ENCODE measurements at places on chromosomes 13 and 19.
A peak's percentile ranks its signal among the peaks of the same experiment; 100 is the strongest.

GRCh38 chr13:59474696-59475095 is 689.0 kb downstream of the DIAPH3 start:
- DNase-seq: no peak

DNA sequence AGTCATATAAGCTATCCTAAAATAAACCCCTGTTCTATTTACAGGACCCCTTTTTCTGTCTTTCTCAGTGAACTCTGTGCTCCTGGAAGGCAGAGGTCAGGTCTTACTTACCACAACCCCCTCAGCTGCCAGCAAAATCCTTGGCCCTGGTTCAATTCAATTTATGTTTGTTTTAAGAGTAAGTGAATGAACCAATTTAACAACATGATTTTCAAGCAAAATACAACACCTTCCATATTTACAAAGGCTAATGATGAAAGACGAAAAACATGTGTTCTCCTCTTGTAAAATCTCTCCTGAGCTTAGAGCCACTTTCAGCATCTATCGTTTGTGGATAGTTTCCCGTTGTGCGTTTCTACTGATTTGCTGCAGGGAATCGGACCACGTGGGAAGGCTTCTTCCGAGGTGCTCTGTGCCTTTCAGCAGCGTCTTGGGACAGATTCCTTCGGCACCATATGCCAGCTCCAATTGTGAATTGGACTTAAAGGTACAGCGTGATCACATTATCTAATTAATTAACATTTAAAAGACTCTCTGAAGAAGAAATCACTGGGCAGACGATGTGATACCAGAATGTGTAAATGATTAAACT is 411.7 kb downstream of the IRS2 start:
- no peak for DNase-seq

GRCh38 chr13:41995946-41996345 is 35.0 kb upstream of the VWA8 start:
- DNase-seq: no peak

- peak; percentile 15 for DNase-seq
Measured at GRCh38 chr13:99980824-99981734, 505 bp upstream of the ZIC2 start.

DNA sequence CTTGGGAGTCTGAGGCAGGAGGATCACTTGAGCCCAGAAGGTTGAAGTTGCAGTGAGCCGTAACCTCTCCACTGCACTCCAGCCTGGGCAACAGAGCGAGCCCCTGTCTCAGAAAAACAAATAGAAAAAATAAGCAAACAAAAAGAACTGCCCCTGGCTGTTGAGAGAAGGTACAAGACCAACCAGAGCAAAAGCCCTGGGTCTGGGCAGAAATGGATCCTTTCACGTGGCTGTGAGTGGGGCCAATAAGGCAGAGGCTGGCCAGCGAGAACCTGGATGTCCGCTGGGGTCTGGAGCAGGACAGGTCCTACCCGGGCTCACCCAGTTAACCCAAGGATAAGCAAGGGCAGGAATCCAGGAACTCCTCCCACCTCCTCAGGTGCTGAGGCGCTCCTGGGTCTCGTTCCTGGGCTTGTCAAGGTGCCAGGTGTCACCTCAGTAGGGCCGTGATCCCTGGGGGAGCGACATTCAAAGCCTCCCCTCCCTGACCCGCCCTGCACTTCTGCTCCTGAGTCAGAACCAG is 4.7 kb upstream of the SLC5A5 start:
- no peak for DNase-seq

- no peak for DNase-seq
Measured at GRCh38 chr19:20664901-20665781, 3.8 kb upstream of the ZNF626 start.

GRCh38 chr19:34172661-34173192 is 423 bp downstream of the LSM14A start:
- no peak for DNase-seq

DNA sequence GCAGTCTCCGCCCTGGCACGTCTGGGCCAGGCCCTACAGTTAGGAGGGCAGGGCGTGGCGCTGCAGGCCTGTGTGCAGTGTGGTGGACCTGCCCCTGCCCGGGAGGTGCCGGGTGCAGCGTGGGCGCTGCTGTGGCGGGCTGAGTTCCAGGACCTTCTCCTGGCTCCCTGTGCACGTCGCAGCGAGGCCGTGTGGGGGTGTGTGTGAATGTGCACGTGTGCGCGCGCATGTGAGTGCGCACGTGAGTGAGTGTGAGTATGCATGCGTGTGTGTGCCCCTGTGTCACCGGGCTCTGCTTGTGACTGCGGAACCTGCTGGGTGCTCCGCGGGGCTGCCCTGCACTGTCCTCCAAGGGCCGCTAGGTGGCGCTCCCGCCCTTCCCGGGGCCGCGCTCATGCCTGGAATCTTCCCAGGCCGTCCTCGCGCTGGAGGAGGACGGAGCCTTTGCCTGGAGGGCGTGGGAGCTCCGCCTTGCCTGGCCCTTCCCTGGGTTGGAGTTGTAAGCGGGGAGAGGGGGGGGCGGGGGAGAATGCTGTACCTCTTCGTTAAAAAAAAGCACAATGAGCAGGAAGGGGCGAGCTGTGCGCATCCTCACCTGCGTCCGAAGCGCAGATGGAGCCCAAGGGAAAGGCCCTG is 79.3 kb downstream of the KDM4B start:
- DNase-seq: peak; percentile 64

DNA sequence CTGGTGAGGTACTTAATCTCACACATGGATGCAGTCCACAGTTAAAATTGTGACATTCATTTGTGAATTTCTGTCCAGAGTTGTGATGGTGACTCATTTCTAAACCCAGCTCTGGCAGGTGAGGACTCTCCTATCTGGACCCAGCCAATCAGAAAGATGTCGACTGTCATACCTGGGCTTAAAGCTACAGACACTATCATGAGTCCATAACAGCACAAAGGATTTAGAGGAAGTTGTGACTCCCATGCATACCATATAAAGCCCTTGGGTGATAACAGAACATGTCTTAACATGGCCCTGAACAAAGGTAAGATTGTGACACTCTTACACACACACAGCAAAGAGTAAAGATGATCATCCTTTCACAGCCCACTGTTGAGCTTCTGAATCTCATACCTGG is 59.7 kb upstream of the ZNF724 start:
- DNase-seq: no peak

DNA sequence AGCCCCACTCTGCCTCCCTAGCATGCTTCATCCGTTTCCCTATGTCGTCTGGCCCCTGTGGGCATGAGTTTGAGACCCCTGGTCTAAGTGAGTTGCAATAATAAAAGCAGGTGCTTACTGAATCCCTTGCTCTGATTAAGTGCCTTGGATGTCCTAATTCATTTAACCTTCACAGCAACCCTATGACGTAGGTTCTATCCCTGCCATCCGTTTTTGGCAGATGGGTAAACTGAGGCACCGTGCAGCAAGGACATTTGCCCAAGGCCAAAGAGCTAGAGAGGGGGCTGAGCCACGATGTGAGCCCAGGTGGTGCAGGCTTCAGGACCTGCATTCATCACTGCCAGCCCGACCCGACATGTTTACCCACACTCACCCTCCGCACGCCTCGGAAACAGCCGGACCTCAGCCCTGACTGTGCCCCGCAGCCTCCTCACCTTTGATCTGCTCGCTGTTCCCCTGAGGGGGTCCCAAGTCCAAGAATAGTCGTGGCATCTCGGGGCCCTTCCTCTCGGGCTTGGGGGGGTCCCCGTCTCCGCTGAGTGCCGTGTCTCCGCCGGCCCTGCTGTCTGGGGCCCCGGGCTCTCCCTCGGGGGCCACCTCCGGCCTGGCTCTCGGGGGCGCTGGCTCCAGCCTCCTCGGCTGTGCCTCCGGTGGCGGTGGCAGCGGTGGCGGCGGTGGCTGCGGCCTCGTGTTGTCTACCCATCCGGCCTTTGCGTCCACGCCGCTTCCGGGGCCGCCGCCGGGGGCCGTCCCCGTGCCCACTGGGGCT is 14.5 kb downstream of the LMTK3 start:
- DNase-seq: no peak

GRCh38 chr19:50039968-50040367 is 14.2 kb downstream of the ZNF473 start:
- no peak for DNase-seq

GRCh38 chr13:44413095-44413494 is 39.5 kb downstream of the SERP2 start:
- DNase-seq: no peak

DNA sequence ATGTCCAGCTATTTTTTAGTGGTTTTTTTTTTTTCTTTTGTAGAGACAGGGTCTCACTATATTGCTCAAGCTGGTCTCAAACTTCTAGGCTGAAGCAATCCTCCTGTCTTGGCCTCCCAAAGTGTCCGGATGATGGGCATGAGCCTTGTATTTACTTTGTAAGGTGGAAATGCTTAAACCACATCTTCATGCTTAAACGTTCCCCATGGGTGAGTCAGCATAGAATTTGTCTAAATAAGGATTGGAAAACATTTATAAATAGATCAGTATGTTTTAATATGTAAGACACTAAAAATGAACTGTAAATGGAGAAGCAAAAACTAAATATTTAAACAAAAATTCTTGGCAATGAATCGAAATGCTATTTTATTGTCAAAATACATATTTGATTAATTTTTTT is 698.0 kb downstream of the PCDH9 start:
- no peak for DNase-seq

- no peak for DNase-seq
Measured at GRCh38 chr13:58933475-58933874, 1230.3 kb downstream of the DIAPH3 start.

DNA sequence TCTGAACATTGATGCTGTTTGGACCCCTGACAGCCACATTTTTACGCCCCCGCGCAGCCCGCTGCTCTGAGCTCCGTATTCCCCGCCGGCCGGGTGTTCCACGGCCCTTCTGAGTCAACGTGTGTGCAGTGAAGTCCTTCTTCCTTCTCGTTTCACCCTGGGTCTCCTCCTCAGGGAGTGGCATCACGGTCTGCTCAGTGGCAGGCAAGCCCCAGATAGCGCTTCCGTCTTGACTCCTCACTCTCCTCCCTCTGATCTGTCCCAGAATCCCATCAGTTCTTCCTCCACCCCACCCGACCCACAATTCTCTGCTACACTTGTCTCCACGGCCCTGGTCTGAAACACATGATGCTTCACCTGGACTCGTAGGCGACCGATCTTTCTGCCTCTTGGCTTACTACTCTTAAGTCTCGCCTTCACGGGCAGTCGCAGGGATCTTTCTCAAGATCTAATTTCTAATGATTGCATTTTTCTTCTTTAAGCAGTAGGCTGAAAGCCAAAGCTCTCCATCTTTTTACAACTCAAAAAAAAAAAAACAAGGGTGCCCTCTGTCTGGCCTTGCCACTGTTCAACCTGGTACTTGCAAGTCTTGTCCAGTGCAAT is 33.9 kb downstream of the CCNE1 start:
- no peak for DNase-seq

DNA sequence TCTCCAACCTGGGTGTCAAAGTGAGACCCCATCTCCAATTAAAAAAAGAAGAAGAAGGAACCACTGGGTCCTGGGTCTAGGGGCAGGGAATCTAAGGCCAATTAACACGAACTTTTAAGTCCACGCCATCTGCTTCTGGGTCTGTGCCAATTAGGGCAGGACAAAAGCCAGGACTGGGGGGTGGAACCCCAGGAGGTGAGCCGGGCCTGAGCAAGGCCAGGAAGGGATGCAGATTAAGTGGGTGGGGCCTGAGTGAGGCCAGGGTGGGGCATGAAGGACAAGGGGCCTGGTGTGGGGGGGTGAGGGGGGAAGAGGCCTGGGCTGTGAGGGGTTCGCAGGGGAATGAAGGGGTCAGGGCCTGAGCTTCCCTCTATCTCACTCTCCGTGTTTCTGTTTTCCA is 26.3 kb upstream of the ZNF83 start:
- DNase-seq: no peak

GRCh38 chr13:90403330-90404082 is 944.0 kb upstream of the MIR17HG start:
- DNase-seq: no peak

DNA sequence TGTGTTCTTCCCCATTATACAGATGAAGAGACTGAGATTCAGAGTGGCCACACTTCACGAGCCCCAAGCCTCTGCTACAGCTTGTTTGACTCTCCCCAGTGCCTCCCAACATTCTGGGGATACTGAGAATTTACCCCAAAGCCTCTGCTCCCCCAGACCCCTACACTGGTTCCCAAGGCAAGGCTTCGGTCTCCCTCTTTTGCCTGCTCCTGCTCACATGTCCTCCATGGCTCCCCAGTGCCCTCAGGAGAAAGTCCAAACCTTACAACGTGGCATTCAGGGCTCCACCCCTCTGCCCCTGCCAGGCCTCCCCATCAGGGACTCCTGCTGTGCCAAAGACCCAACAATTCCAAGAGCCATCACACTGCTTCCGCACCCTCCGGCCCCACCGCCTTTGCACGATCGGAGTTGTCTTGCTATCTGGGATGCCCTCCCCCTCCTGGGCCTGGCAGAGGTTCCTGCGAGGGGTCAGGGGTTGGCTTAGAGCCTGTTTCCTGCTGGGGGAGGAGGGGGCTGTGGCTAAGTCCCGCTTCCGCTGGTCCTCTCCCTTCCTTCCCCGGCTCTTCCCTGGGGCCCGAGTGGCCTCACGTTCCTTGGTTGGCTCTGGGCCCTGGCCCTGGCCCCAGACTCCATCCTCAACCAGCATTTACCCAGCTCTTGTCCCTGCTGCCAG is 15.4 kb downstream of the GTPBP3 start:
- no peak for DNase-seq

DNA sequence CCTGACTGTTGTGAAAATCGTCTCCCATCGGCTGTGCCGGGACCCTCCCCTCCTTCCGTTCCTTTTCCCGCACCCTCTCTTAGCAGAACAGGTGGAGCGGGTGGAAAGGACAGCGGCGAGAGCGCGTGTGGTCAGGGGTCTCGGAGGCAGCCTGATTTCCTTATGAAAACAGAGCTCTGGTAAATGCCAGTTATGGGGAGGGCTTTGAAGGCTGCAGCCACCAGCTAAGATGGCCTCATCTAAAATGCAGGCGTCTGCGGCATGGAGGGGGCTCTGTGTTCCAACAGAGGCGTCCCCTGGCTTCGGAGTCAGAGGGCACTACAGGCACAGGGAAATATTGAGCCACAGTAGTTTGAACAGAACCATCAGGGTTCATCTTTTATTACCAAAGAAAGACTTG is 93.8 kb upstream of the SOX1 start:
- DNase-seq: no peak

- no peak for DNase-seq
Measured at GRCh38 chr13:69677343-69677742, 430.3 kb upstream of the ATXN8OS start.

GRCh38 chr19:33282036-33282671 is 20.2 kb downstream of the CEBPA start:
- no peak for DNase-seq

DNA sequence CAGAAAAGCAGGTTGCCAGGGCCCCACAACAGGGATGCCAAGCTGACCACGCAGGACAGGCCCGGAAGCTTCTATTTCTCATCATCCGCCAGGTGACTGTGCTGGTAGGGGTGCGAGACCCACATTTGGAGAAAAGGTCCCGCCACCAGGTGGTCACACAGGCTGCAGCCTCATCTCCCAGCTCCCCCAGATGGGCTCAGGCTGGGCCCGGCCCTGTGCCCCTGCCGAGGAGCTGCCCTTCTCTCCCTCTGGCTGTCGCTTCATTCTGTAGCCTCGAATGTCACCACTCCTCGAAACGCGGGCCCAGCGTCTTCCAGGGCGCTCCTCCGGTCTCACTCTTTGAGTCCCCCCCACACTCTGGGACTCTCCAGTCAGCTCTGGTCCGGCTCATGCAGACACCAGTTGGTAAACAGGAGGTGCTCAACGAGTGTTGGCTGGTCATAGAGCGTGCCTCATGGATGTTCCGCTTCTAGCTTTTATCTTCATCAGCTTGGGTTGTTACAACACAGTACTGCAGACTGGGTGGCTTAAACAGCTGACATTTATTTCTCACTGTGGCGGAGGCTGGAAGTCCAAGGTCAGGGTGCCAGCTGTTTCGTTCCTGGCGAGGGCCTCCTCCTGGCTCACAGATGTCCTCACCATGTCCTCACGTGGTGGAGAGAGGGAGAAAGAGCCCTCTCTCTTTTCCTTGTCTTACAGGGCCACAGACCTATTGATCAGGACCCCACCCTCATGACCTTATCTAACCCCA is 87.1 kb downstream of the TEX29 start:
- no peak for DNase-seq
